ENCODE measurements at places on chromosomes 6 and 20.

- DNase-seq, result no peak
Measured at GRCh38 chr6:88013015-88013414, 34.6 kb upstream of the SPACA1 start.

- no peak for DNase-seq
Measured at GRCh38 chr6:54426995-54427394, 118.8 kb downstream of the TINAG start.

GRCh38 chr20:20820785-20821483 is 108.5 kb upstream of the RALGAPA2 start:
- DNase-seq, result no peak

DNA sequence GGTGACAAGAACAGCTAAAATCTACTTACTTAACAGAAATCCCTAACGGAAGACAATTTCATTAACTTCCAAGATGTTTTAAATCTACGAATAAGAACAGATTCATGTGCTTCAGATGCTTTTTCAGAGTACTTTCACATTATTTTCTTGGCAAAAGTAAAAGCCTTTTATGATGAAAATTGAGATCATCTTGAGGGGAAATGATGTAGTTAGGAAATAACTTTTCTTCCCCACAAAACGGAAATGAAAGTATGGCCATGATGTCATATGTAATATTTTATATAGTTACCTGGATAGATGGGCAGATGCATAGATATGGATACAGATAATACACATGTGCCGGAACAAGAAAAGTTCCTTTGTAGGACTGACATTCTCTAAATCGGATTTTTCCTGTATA is 32.8 kb downstream of the SASH1 start:
- no peak for DNase-seq

DNA sequence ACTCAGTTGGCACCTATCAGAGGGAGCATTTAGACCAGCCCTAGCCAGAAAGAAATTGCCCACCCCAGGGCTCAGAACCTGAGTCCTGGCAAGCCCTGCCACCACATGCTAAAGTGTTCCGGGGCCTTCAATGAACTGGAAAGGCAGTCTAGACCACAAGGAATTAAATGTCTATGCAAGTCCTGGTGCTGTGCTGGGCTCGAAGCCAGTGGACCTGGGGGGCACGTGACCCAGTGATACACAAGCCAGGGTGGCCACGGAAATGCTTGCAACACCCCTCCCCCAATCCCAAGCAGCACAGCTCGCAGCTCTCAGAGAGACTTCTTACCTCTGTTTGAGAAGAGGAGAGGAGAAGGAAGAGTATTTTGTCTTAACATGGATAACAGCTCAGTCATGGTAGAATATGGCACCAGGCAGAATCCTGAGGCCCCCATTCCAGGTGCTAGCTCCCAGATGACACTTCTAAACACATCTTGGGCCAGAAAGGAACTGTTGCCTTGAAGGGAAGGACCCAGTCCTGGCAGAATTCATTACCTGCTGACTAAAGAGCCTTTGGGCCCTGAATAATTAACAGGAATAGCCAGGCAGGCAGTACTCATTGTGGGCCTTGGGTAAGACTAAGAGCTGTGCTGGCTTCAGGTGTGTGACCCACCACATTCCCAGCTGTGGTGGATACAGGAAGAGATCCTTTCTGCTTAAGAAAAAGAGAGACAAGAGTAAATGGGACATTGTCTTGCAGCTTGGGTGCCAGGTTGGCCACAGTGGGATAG is 111.3 kb downstream of the BTBD9 start:
- no peak for DNase-seq

DNA sequence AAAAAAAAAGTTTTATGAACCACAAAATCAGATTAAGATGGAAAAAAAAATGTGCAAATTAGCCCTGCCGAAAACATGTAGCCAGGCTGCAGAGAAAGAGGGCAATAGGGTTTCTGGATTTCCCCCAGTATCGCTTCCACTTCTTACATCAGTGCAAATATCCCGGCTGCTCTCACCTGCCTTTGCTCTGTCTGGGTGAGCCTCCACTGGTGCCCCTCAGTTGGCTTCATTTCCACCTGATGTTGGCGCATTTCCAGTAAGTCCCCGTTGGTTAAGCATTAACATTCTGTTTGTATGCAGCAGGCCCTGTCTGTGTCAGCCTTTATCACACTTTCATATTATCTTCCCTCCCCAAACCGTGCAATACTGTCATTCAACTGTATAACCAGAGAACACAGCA is 215.1 kb downstream of the CBLN4 start:
- DNase-seq, result no peak

- no peak for DNase-seq
Measured at GRCh38 chr6:135296715-135297114, 115.6 kb downstream of the MYB start.

- no peak for DNase-seq
Measured at GRCh38 chr20:24376311-24377099, 92.9 kb upstream of the SYNDIG1 start.

- DNase-seq, result no peak
Measured at GRCh38 chr20:61219021-61219431, 33.0 kb upstream of the CDH4 start.

GRCh38 chr6:77424761-77425160 is 38.5 kb downstream of the HTR1B start:
- DNase-seq, result no peak

- DNase-seq, result no peak
Measured at GRCh38 chr20:48350313-48350988, 477.3 kb downstream of the PREX1 start.

DNA sequence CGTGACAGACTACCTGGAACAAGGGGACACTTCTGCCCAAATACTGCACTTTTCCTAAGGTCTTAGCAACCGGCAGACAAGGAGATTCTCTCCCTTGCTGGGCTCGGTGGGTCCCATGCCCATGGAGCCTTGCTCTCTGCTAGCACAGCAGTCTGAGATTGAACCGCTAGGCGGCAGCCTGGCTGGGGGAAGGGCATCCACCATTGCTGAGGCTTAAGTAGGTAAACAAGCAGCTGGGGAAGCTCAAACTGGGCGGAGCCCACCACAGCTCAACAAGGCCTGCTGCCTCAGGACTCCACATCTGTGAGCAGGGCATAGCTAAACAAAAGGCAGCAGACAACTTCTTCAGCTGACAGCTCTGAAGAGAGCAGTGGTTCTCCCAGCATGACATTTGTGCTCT is 87.8 kb upstream of the ASCC3 start:
- DNase-seq, result no peak

DNA sequence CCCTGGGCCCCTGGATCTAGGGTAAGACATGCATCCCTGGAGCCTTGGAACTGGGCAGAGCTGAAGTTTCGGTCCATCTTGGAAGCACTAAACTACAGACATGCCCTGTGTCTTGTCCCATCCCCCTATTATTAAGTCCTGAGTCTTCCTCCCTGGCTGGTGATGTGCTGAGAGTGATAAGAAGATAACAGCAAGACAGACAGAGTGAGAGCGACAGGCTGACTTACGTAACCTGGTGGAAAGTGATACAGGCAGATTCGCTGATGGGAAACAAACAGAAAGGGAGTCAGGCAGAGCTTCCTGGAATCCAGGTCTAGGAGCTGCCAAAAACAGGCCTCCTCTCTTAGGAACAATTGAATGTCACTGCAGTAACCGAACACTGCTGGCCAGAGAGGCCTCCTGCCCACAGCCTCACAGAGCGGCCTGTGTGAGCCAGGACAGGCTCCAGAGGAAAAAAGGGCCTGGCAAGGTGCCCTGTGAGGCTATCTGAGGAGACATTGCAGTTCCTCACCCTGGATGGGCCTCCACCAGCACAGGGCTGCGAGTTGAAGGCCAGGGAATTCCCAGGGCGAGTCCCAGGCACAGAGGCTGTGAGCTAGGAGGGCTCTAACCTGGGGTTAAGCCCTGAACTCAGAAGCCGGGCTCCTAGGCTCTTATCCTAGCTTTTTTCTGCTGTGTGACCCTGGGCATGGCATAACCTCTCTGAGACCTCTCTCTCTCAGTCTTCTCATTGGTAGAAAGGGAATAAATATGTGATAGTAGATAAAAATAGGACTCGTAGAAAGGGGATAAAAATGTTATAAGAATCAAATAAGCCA is 34.2 kb upstream of the B4GALT5 start:
- DNase-seq, result no peak

DNA sequence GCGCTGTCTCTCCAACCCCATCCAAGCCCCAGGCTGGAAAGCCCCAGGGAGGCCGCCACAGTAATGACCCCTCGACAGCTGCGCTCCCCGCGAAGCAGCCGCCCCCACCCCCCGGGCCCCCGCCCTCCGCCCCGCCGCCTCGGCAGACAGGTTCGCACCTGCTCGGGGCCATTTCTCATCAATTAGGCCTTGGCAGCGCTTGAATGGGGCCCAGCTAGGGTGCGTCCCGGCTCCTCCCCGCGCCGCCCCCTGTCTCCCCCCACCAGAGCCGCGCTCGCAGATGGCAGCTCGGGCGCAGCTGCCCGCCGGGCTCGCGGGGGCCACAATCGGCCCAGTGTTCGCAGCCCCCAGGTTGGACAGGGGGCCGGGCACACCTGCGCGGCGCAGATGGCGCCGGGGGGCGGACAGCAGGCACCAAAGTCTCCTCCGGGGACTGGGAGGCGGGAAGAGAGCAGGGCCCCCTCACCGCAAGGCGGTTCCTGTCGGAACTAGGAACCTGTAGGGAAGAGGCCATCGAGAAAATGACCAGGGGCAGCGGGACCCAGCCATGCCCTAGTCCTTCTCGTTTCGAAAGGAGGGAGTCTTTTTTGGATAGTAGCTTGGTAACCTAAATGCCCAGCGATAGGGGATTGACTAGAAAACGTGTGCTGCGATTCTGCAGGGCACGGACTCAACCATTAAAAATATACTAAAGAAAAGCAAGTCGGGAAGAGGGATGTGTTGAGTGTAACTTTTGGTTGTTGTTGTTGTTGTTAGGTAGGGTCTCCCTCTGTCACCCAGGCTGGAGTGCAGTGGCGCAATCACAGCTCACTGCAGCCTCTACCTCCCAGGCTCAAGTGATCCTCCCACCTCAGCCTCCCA is 83.2 kb upstream of the EYA2 start:
- DNase-seq, result no peak

DNA sequence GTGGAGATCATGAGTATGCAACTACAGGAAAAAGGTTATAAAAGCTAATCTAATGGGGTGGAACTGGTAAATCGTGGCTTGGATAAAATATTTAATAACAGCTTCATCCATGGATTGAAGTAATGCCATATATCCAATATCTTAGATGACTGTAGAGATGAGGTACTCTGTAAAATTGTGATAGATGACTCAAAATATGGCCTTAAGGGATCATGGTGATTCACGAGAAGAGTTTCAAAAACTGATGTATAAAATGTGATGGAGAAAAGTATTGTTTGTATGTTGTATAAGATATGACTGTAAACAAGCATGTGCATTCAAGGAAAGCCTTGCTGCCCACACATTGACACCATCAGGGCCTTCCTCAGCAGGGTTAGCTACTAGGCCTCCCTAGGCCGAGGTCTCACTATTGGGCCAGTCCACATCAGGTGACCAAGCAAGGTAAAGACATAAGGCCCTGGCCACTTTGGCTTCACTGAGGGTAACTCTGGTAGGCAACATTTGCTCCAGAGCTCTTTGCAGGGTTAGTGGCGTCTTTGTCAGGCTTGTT is 17.7 kb upstream of the CCN6 start:
- DNase-seq, result no peak
